Activated CD8-positive, alpha-beta T cell treated with anti-CD3 and anti-CD28 coated beads for 36 hours (primary cell): ENCODE measurements at places on chromosomes 13 and 19. TPM values are rescaled to one million over a fixed set of nuclear protein-coding genes. Genes with fewer than 3 reads are reported as not detected.

DNA sequence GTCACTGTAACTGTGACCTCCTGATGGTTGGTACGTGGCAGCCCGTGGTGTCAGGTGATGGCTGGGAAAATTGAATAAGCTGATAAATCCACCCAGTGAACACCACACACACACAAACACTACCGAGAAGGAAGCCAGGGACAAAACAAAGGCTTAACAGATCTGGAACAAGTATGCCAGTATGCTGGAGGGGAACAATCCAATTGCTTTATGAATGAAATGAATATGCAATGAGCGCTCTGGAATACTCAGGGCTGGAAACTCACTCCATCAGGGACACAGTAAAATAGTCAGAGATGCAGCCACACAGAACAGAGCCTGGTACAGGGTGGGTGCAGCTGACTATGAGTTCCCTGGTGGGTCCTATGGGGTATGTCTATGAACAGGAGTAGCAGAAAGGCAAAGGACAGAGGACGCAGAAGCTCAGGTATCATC, 16.7 kb downstream of the TMTC4 start:
- DNase-seq = no peak

PTH2 gene
- total RNA-seq = not detected

DNA sequence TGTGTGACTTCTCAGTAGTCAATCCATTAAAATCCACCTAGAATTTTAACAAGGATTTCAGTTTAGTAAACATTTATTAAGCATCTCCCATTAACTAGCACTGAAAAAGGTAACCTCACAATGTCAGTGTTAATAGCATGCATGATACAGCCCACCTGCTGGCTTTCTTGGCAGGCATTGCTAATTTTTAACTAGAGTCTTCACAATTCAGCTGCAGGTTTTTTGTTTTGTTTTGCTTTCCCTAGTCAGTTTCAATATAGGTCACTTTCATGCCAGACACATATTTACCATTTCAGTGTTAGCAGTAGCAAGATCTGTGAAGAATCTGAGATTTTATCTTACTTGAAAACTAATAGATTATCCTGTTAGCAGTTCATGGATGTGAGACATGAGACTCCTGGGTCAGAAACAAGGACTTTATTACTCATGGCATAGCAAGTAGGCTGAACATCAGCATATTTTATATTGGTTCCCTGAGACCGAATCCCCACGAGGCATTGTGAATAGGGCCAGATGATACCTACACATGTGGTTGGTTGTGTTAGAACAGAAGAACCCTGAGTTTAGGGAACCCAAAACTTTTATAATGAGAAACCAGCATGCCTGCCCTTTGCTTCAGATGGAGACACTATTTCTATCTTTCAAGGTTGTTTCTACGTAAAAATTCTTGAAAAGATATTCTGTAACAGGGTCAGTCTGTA, 198.0 kb upstream of the HTR2A start:
- DNase-seq = no peak

ZNF358 gene
- 6.5 TPM for total RNA-seq
